ENCODE measurements at places on chromosomes 5 and 9. TPM values are rescaled to one million over a fixed set of nuclear protein-coding genes. Genes with fewer than 3 reads are reported as not detected.
A peak's percentile ranks its signal among the peaks of the same experiment; 100 is the strongest.

- no peaks in the 10 kb centered on the region for H3K36me3 ChIP-seq
- no peaks in the 10 kb centered on the region for H3K27me3 ChIP-seq
- H3K4me1 ChIP-seq = no peaks in the 10 kb centered on the region
Measured at GRCh38 chr9:12748016-12748415, 26.8 kb upstream of the LURAP1L start.

GRCh38 chr9:110198357-110198756, 9.6 kb downstream of the C9orf152 start:
- no peak overlapping the region for H3K27ac ChIP-seq
- no peaks in the 10 kb centered on the region for H3K4me1 ChIP-seq
- H3K36me3 ChIP-seq = no peaks in the 10 kb centered on the region
- no peaks in the 10 kb centered on the region for H3K27me3 ChIP-seq

DNA sequence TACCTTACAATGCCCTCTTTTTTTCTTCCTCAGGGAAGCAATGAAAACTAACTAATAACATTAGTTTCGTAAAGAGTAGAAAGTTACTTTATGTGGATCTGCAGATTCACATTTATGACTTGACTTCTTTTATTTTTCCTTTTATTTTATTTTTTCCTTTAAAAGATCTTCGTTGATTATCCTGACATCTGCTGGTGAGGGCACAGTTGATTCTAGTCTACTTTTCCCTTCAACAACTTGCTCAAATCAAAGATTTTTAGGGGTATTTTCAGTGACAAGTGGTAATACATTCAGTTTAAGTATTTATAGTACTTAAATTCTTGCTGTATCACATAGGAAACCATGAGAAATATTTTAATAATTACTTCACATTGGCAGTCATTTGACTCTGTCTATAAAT, 4.9 kb downstream of the EDIL3 start:
- H3K27ac ChIP-seq = no peak overlapping the region
- H3K4me1 ChIP-seq = no peaks in the 10 kb centered on the region
- H3K4me3 ChIP-seq = no peak overlapping the region
- no peak for DNase-seq
- no peaks in the 10 kb centered on the region for H3K27me3 ChIP-seq
- no peaks in the 10 kb centered on the region for H3K36me3 ChIP-seq

The ZFP2 gene
- 1.8 TPM for total RNA-seq

DNA sequence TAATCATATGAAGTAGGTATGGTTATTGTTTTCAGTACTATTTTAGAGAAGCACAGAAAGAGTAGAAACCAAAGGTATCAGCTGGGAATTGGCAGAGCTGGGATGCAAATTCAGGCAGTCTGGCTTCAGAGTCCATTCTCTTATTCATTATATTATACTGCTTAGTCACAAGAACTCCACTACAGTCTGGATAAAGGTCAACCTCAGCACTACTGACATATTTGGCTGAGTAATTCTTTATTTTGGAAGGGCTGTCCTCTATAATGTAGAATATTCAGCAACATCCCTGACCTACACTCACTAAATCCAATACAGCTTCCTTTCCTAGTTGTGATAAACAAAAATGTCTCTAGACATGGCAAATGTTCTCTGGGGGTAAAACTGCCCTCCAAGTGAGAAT, 37.6 kb downstream of the PTGER4 start:
- H3K36me3 ChIP-seq = peaks cover 10% of the 10 kb centered on the region
- H3K27ac ChIP-seq = no peak overlapping the region
- no peaks in the 10 kb centered on the region for H3K4me1 ChIP-seq
- H3K4me3 ChIP-seq = no peak overlapping the region

DNA sequence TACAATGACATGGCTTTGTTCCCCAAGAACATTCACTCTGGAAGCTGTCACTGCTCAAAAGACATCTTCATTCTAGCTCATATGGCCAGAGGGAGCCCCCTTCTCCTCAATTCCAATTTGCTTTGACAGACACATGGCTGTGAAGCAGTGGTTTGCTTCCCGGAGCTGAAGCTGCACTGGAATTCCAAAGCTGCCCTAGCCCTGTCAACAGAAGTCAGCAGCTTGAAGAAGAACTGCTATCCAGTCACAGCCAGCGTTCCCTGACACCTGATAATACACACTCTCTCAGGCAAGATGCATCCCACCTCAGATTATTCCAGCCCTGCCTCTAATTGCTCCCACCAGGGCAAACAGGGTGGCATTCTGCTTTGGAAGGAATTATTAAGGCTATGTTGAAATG, 93.7 kb downstream of the SEMA5A start:
- H3K36me3 ChIP-seq = no peaks in the 10 kb centered on the region
- H3K4me3 ChIP-seq = no peak overlapping the region
- no peak overlapping the region for H3K27ac ChIP-seq
- H3K27me3 ChIP-seq = no peaks in the 10 kb centered on the region
- no peaks in the 10 kb centered on the region for H3K4me1 ChIP-seq

The TNFSF8 gene
- 1.9 TPM for total RNA-seq

The STK32A gene
- not detected for total RNA-seq

- no peak overlapping the region for H3K4me3 ChIP-seq
- no peaks in the 10 kb centered on the region for H3K36me3 ChIP-seq
- no peak overlapping the region for H3K27ac ChIP-seq
Measured at GRCh38 chr5:109917966-109918365, 228.2 kb downstream of the MAN2A1 start.

The TMEM232 gene
- total RNA-seq = 6.1 TPM

GRCh38 chr5:5584236-5584745, 161.8 kb downstream of the ICE1 start:
- H3K27me3 ChIP-seq = no peaks in the 10 kb centered on the region
- H3K4me1 ChIP-seq = no peaks in the 10 kb centered on the region
- no peaks in the 10 kb centered on the region for H3K36me3 ChIP-seq
- H3K27ac ChIP-seq = no peak overlapping the region

- DNase-seq = no peak
- no peaks in the 10 kb centered on the region for H3K36me3 ChIP-seq
- H3K27me3 ChIP-seq = no peaks in the 10 kb centered on the region
- H3K4me3 ChIP-seq = no peak overlapping the region
- H3K4me1 ChIP-seq = no peaks in the 10 kb centered on the region
- no peak overlapping the region for H3K27ac ChIP-seq
Measured at GRCh38 chr9:135240222-135240621, 152.8 kb downstream of the OLFM1 start.

GRCh38 chr9:21657966-21658667, 144.3 kb upstream of the MTAP start:
- no peaks in the 10 kb centered on the region for H3K36me3 ChIP-seq
- no peaks in the 10 kb centered on the region for H3K4me1 ChIP-seq
- H3K27me3 ChIP-seq = no peaks in the 10 kb centered on the region
- no peak overlapping the region for H3K4me3 ChIP-seq

DNA sequence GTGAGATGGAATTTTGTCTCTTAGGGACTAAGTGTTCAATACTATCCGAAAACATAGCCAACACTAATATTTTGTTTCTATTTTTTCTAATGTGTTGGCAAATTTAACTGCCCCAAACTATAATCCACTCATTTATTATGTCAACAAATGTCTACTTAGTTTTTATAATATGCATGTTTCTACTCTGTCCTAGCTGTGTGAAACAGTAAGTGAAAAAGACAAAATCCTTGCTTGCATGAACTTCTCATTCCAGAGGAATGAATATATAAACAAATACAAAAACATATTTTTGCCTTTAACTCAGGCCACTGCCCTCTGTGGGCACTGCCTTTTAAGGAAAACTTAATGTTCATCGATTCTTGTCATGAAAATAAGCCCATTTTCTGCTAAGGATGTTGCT, 1275.4 kb upstream of the CDH18 start:
- no peak overlapping the region for H3K27ac ChIP-seq
- no peaks in the 10 kb centered on the region for H3K4me1 ChIP-seq
- H3K36me3 ChIP-seq = no peaks in the 10 kb centered on the region
- no peak for DNase-seq

The POLE3 gene
- total RNA-seq = 50.3 TPM

The KLF9 gene
- 12.7 TPM for total RNA-seq

The NUTM2G gene
- total RNA-seq = not detected

GRCh38 chr5:57478826-57479225, 3.8 kb downstream of the ACTBL2 start:
- DNase-seq = no peak
- no peak overlapping the region for H3K4me3 ChIP-seq
- no peaks in the 10 kb centered on the region for H3K27me3 ChIP-seq
- no peak overlapping the region for H3K27ac ChIP-seq

GRCh38 chr5:149132474-149132873, 8.8 kb upstream of the ABLIM3 start:
- no peaks in the 10 kb centered on the region for H3K4me1 ChIP-seq
- no peak overlapping the region for H3K4me3 ChIP-seq
- no peaks in the 10 kb centered on the region for H3K36me3 ChIP-seq
- no peak overlapping the region for H3K27ac ChIP-seq
- H3K27me3 ChIP-seq = no peaks in the 10 kb centered on the region

- no peak overlapping the region for H3K27ac ChIP-seq
- DNase-seq = no peak
- H3K4me1 ChIP-seq = no peaks in the 10 kb centered on the region
- no peak overlapping the region for H3K4me3 ChIP-seq
Measured at GRCh38 chr5:171480239-171480638, 60.8 kb downstream of the FGF18 start.

- no peaks in the 10 kb centered on the region for H3K27me3 ChIP-seq
- H3K27ac ChIP-seq = no peak overlapping the region
- no peak for DNase-seq
- no peaks in the 10 kb centered on the region for H3K4me1 ChIP-seq
Measured at GRCh38 chr5:174608631-174609097, 115.7 kb upstream of the MSX2 start.

- no peaks in the 10 kb centered on the region for H3K4me1 ChIP-seq
- H3K27me3 ChIP-seq = no peaks in the 10 kb centered on the region
- no peak overlapping the region for H3K4me3 ChIP-seq
- no peak overlapping the region for H3K27ac ChIP-seq
- no peaks in the 10 kb centered on the region for H3K36me3 ChIP-seq
- DNase-seq = no peak
Measured at GRCh38 chr5:59140133-59140532, 557.3 kb downstream of the RAB3C start.

The QRFP gene
- not detected for total RNA-seq

The CRHBP gene
- 0.62 TPM for total RNA-seq

GRCh38 chr5:155260798-155261197, 247.2 kb downstream of the KIF4B start:
- H3K36me3 ChIP-seq = no peaks in the 10 kb centered on the region
- H3K4me1 ChIP-seq = no peaks in the 10 kb centered on the region
- H3K4me3 ChIP-seq = no peak overlapping the region
- no peak overlapping the region for H3K27ac ChIP-seq
- no peak for DNase-seq

The EFNA5 gene
- not detected for total RNA-seq

DNA sequence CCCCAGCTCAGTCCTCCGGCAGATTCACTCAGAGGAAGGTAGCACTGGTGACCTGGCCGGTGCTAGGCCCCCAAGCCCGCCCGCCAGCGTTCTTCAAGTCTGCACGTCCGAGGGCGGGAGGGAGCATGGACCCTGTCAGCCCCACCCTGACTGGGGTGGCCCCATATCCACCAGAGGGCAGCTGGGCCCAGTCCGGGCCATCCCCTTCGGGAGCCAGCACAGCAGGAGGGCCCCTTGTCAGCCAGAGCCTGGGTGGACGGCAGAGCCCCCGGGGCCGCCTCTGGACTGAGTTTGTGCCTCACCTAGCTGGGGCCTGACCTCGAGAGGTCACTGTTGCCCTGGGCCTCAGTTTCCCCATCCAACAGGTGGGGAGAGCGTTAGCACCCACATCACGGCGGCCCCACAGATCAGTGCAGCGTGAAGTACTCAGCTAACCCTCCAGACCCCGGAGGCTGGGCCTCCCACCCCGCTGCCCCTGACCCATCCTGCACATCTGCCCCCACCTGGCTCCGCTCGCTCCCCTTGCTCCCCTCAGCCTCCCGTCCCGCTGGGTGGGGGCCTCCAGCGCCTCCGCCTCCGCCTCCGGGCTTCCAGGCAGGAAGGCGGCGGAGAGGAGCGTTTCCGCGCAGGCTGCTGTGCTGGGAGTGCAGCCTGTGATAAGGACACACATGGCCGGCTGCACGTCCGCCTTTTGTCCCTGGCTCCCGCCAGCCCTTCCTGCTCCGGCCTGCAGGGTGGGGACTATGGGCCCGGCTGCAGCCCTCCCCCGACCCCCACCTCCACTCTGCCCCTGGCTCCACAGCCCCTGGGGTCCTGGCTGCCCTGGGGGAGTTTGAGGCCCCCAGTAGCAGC, 16.6 kb upstream of the EGFL7 start:
- peaks cover 46% of the 10 kb centered on the region for H3K4me1 ChIP-seq
- H3K36me3 ChIP-seq = no peaks in the 10 kb centered on the region
- H3K27me3 ChIP-seq = no peaks in the 10 kb centered on the region
- peak; percentile 51 for DNase-seq
- H3K27ac ChIP-seq = no peak overlapping the region
- no peak overlapping the region for H3K4me3 ChIP-seq

DNA sequence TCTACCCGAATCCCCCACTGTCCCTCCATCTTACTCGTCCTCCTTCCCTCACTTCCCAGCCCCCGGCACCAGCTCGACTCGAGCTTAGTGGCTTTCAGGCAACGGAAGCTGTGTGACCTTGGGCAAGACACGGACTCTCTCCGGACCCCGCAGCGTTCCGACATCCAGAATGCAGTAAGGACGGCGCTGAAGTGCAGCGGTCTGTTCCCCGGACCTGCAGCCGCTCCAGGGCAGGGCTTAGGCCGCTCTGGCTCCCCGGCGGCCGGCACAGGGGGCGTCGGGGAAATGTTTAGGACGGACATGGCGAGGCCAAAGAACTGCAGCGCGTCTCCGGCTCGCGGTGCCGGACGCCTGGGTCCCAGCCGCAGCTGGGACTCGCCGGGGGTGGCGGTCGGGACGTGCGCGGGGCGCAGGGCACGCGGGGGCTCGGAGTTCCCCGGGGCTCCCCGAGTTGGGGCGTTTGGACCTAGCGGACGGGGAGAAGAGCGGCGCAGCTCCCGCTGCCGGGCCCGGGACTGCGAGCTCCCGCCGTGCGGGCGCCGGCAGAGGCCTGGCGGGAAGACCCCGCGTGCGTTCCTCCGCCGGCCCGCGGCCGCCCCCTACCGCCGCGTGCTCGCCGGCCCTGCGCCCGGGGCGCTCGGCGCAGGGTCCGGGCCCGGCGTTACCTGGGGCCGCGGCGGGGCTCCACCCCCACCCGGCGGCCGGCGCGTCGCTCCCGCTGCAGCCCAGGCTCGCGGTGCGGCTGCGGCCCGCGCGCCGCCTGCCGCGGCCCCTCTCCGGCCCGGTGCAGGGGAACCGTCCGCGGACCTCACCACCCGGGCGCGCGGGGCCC, 5.6 kb upstream of the RNF44 start:
- H3K27ac ChIP-seq = peak overlapping the region; percentile 85
- peak; percentile 69 for DNase-seq
- peak overlapping the region; percentile 65 for H3K4me3 ChIP-seq
- H3K36me3 ChIP-seq = no peaks in the 10 kb centered on the region
- H3K4me1 ChIP-seq = peaks cover 36% of the 10 kb centered on the region

Data from B cell (primary cell).